ENCODE measurements at places on chromosomes 2 and 18. TPM values are rescaled to one million over a fixed set of nuclear protein-coding genes. Genes with fewer than 3 reads are reported as not detected.

The CABYR gene
- 0.76 TPM for total RNA-seq

The HOXD11 gene
- not detected for total RNA-seq

The SULT1C2 gene
- not detected for total RNA-seq

The KIAA2012 gene
- total RNA-seq = not detected

The COBLL1 gene
- 36.2 TPM for total RNA-seq

The RNF149 gene
- 70.1 TPM for total RNA-seq

The UGT1A10 gene
- total RNA-seq = not detected

The GCA gene
- 8.2 TPM for total RNA-seq

The ALK gene
- total RNA-seq = 0.32 TPM

The AKAIN1 gene
- not detected for total RNA-seq

DNA sequence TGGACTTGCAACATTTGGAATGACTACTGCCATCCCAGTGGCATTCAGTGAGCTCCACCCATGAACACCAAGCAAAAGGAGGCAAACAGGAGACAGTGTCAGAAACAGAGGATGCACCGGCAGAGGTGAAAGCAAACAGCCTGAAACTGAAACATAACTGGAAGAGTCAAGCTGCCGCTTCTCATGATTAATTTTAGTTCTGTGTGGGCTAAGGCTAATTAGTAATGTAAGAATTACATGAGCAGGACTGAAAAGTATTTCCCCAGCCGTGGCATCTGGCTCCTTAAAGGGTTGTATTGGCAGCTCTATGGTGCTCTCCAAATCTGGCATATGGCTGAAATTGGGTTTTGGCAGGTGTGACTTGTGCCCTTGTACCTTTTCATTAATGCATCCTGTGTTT, 1108.1 kb downstream of the TSN start:
- no peak for DNase-seq

DNA sequence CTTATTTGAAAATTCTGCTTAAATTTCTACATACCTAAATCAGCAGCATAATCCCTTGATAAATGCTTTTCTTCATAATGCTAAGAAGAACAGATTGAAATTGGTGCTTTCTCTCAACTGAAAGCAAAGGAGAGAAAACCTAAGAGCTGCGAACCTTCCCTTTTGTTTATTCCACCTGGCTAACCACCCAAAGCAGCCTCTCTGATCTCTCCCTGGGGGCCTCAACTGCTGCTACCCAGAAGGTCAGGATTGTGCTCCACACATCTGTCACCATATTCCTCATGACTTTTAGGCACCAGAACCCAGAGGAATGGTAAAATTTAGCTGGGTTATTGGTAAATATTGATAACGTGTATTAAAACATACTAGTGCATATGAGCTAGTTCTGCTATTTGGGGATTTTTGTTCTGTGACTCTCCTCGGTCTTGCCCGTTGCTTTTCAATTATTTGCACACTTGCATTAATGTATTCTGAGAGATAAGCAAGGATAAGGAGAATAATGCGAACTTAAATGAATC, 334.1 kb downstream of the RIT2 start:
- DNase-seq = no peak

DNA sequence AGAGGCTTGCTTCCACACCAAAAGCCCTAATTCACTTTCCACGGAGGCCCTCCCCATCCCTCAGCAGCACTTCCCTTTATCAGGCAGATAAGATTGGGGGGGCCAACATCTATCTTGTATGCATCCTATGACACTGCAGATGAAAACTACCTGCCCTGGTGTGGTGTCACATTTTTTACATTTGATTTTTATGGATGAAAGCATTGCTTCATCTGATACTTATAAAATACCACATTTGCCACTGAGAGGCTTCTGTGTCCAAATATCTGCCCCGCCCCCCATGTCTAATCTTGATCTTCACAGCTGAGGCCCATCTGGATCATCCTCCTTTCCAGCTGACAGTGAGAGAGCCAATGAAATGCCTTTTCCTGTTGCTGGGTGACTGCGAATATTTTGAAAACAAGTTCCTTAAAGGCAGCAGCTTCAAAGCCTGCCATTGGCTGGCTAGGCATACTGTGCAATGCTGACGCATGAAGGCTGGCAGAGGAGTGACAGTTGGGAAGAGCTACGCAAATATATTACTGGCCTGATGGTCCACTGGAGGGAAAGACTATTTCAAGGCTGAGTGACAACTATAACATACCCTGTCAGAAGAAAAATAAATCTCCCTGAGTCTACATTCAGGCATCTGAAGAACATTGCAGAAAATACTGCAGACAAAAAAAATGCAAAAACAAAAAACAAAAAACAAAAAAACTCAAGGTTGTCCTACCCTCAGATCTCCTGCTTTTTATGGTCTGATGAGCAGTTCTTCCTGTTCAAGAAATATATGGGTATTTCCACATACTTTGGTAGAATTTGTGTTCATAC, 318.7 kb downstream of the PDE11A start:
- DNase-seq = no peak

GRCh38 chr18:22868831-22869230, 64.3 kb upstream of the RBBP8 start:
- no peak for DNase-seq

DNA sequence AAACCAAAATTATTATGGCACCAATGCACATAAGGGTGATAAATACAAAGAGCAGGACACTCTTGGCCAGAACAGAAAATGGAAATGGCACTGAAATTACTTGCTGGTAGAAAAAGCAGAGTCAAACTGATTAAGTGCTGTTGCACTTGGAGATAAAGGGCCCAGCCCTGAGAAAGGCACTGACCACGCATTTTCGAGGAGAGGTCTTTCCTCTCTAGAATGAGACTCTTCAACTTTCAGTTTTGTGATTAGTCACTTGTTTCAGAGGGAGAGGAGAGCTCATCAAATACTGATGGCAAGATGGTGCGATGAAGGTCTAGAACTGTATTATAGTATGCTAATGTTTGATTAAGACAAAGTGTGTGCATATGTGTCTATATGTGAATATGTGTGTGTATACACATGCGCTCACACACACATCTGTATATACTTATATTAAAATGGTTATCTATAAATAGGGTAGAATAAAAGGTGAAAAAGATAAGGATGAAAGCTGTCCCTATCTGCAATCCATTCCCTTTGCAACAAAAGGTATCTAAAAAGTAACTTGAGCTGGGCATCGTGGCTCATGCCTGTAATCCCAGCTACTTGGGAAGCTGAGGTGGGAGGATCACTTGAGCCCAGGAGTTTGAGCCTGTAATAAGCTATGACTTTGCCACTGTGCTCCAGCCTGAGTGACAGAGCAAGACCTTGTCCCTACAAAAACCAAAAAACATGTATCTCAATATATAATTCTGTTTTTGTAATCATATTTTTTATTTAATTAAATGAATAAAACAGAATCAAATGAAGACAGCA, 48.8 kb upstream of the ZDBF2 start:
- no peak for DNase-seq

- no peak for DNase-seq
These were observed 33.6 kb upstream of the ROCK2 start for GRCh38 chr2:11377928-11378545.

GRCh38 chr2:17441055-17441771, 77.0 kb downstream of the RAD51AP2 start:
- DNase-seq = no peak

DNA sequence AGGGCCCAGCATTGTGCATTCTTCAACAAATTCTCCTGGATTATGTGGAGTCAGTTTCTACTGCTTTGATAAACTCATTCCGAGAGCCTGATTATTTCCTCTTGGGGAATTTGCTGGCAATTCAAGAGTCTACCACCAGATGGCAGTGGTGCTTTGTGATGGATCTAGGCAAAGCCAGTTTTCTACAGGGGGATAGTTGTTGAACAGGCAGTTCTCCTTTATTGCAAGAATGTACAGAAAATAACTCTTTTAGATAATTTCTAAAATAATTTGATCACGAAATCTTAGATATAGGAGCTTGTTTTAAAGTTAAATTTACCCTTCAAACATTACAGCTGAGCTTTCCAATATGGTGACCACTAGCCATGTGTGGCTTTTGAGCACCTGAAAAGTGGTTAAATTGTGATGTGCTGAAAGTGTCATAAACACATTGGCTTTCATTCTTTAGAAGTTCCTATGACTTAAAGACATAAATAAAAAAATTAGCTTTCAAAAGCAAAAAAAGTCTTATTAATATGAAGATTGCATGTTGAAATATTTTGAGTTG, 66.7 kb upstream of the HAAO start:
- DNase-seq = peak; percentile 78

- peak; percentile 47 for DNase-seq
These were observed 10.7 kb upstream of the ADCY3 start for GRCh38 chr2:24930768-24931167.

DNA sequence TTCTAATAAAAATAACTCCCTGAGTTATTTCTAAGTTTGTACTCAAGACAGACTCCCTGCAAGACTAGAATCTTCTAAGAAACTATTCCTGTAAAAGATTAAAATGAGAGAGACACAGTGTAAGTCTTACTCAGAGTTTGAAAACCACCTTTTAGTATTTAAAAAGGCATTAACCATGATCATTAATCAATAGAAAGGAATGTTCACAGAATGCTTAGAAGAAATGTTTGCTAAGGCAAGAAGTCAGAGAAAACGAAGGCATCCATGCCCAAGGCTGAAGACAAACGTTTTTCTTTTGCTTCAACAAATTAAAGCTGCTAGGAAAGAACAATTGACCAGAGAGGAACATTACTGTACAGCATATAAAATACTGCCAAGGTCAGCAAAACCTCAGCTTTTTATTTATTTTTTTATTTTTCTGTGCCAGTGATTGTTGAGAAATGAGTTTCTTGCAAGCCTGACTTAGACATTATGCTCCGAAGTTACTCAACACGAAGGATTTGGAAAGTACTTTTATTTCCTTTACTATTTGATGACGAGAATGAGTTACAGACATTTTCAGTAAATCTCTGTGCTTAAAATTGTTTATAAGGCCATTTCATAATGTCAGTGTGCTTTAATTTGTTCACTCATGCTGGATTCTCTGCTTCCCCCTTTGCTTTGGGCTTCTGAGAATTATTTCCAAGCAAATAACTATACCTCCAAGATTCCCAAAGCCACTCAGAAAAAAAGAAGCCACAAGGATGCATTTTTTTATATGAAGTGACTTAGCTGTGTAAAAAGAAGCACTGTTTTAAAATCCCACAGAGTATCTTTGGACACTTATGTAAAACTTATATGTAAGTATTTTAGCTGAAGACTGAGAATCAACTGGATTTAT, 20.5 kb downstream of the RND3 start:
- DNase-seq = no peak

GRCh38 chr2:233928594-233929351, 11.6 kb downstream of the TRPM8 start:
- no peak for DNase-seq

GRCh38 chr2:227933884-227934283, 62.5 kb downstream of the DAW1 start:
- DNase-seq = no peak

DNA sequence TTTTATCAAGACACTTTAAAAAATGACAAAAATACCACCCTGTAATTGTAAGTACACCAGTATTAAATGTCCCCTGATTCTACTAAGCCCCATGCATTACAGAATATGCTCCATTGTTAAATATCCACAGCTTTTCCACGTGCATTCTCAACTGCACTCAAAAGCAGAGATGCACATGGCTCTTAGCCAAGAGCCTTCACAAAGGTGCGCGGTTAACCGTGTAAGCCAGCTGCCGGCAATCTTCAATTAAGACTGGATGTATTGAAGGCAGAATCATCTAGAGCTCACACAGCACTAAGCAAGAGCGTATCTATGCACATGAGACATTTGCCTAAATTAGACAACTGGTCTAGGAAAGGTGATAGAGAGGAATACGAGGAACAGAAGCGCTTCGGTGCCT, 278.3 kb downstream of the NAPG start:
- no peak for DNase-seq

GRCh38 chr2:20381457-20381856, 30.8 kb upstream of the PUM2 start:
- peak; percentile 38 for DNase-seq

DNA sequence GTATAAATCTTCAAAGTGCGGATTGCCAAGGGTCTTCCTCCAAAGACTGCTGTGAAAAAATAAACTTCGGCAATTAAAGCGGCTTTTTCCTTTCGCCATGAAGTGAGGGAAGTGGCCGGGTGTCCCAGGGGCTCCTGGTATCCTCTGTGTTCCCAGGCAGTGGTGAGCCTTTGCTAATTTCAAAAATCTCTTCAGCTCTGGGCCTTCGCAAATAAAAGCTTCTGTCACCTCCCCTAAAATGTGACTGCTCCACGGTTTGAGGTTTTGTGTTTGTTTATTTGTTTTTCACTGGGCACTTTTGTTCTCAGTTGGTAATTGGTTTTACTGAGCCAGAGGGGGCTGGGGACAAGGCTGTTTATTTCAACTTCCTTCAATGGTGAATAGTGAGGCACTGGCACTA, 270.1 kb upstream of the POU3F3 start:
- no peak for DNase-seq

- DNase-seq = no peak
These were observed 460.7 kb upstream of the FANCL start for GRCh38 chr2:58701688-58702301.

DNA sequence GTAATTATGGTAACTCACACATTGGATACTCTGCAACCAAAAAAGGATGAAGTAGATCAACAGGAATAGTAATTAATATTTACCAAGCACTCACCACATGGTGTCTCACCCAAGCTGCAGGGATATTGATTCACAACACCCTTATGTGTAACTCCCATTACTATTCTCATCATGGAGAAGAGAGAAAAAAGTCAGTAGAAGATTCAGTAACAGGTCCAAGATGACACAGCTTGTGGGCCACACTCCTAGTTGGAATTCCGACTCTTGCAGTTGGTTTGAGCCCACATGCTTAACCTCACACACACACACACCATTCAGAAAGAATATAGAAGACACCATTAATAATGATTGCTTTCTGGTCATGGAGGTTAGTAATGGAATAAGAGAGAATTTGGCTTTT, 1.7 kb upstream of the MLPH start:
- no peak for DNase-seq

DNA sequence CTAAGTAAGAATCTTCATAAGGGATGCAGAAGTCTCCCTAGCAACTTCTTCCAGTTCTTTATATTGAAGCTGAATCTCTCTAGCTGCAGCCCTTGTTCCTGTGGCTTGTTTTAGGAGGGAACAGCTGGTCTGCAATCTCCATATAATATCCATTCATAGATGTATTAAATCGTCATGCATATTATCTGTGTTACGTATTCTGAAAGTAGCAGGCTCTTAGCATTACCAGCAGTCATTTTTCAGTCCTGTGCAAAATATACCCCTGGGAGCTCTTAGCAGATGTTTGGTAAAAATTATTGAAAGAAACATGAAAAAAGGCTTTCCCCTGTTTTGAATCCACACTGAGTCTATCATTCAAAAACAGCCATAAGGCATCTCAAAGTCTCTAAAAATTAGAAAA, 385.3 kb downstream of the IRS1 start:
- no peak for DNase-seq

GRCh38 chr2:136065907-136066306, 52.0 kb downstream of the CXCR4 start:
- DNase-seq = no peak
